ENCODE measurements at places on chromosomes 5 and 9.

DNA sequence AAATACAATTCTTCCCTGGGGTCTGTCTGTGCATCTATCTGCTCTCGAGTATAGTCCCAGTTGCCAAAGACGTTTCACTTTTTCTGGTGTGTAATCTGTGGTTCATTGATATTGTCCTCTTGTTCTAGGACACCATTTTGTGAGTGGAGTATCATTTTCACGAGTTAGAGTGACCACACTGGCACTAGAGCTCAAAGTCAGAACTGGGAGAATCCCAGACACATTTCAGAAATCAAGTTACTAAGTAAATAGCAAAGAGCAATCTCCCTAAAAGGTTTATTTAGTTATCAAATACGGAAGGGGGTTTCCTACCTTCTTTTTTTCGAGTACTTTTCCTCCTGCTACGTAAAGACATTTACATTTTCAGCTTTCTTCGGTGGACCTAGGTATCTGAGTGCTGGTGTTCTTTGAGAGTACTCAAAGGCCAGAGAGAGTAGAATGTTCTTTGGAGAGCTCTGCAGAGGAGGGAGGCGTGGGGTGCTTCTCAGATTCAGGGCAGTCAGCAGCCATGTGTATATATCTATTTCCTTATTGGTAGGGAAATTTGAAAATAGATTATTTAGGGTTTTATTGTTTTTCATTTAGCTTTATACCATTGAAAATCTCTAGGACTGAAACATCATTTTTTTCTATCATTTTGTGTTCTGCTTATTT is 8.9 kb upstream of the HSPA9 start:
- no peak for ATAC-seq

- ATAC-seq: no peak
Measured at GRCh38 chr5:23260621-23261020, 246.8 kb upstream of the PRDM9 start.

- no peak for ATAC-seq
Measured at GRCh38 chr5:991472-992267, 16.9 kb upstream of the NKD2 start.

GRCh38 chr5:103445426-103446035 is 117.1 kb downstream of the NUDT12 start:
- no peak for ATAC-seq

GRCh38 chr5:5414999-5415398 is 7.5 kb upstream of the ICE1 start:
- ATAC-seq: no peak

- no peak for ATAC-seq
Measured at GRCh38 chr9:104992659-104993058, 64.7 kb upstream of the ABCA1 start.

Measured in gastroesophageal sphincter (tissue), 4 donors.